ENCODE measurements at places on chromosomes 5 and 9.

- no peak for DNase-seq
Measured at GRCh38 chr5:9953691-9954090, 296.0 kb downstream of the ATPSCKMT start.

GRCh38 chr5:133967124-133967523 lies 1.3 kb downstream of the C5orf15 start:
- DNase-seq, result no peak

- no peak for DNase-seq
Measured at GRCh38 chr5:180950291-180950949, 38.2 kb upstream of the BTNL3 start.

GRCh38 chr9:86854898-86855523 lies 92.3 kb downstream of the GAS1 start:
- peak; percentile 89 for DNase-seq

DNA sequence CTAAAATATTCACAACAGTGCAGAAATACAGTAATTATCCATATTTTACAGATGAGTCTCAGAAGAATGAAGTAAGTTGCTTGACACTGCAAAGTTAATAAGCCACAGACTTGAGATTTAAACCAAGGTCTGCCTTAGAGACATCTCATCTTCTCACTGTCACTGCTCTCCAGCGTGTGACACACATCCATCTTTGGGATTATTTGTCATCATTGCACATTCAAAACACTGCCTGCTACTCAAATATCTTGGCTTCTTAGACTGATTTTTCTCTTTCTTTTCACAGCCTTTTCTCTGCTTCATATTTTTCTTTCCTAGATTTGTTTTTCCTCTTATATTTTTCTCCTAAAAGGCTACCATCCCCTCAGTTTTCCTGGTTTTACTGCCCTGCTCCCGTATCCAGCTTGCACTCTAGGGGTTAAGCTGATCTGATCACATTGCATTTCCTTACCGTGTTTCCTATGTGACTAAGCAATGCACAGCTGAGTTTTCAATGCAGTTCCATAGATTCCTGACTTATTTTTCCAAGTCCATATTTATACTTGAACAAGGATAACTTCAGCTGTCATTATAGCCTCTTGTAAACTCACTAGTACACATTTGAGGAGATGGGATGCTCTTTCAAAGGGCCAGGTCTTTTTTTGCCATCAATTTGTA lies 353.0 kb downstream of the PLK2 start:
- DNase-seq, result no peak

GRCh38 chr5:177440990-177441780 lies 5.4 kb upstream of the PRR7 start:
- DNase-seq, result no peak

DNA sequence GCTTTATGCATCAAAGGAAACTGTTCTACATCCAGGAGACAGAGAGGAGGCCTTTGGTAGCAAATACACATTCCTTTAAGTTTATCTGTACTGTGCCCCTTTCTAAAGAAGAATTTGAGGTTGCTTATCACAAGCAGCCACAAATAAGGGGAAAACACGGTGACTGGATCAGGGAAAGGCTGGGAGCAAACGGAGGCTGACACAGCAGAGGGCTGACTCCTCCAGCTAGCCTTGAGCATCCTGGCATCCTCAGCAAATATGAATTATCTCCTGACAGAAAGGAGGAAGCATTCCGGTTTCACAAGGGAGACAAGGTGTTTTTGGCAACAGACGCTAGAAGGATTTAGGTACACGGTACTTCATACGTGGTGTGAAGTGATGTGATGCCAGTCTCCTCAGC lies 133.5 kb downstream of the DCP2 start:
- no peak for DNase-seq
